Psoas muscle (tissue), 8 donors: ENCODE measurements at places on chromosomes 16 and 17. TPM values are rescaled to one million over a fixed set of nuclear protein-coding genes. Genes with fewer than 3 reads are reported as not detected.

CSH2 gene
- not detected for total RNA-seq

MEIOC gene
- not detected for total RNA-seq

FBXW10 gene
- total RNA-seq, result 0.52 TPM

WNT9B gene
- total RNA-seq, result not detected

SEPTIN12 gene
- not detected for total RNA-seq

MPG gene
- total RNA-seq, result 23.0 TPM

C1QL1 gene
- not detected for total RNA-seq

GPR179 gene
- total RNA-seq, result 0.42 TPM

MYADML2 gene
- total RNA-seq, result 58.0 TPM

FAHD1 gene
- 28.1 TPM for total RNA-seq

HOXB1 gene
- total RNA-seq, result not detected

KCTD13 gene
- 3.3 TPM for total RNA-seq

SLC16A11 gene
- not detected for total RNA-seq

ANKRD40CL gene
- not detected for total RNA-seq

SHISA9 gene
- 0.06 TPM for total RNA-seq

C16orf89 gene
- not detected for total RNA-seq

GALK1 gene
- 9.0 TPM for total RNA-seq

GP1BA gene
- total RNA-seq, result not detected

CCL7 gene
- total RNA-seq, result not detected

ITGB4 gene
- 5.7 TPM for total RNA-seq

TPSD1 gene
- not detected for total RNA-seq

ABCA9 gene
- total RNA-seq, result 4.2 TPM

ADGRG3 gene
- 0.22 TPM for total RNA-seq

TMEM238L gene
- not detected for total RNA-seq

AKAP1 gene
- 231 TPM for total RNA-seq

CCL2 gene
- 28.3 TPM for total RNA-seq
